Naive thymus-derived CD4-positive, alpha-beta T cell (primary cell): ENCODE measurements at places on chromosomes 6 and 20. TPM values are rescaled to one million over a fixed set of nuclear protein-coding genes. Genes with fewer than 3 reads are reported as not detected.

DNA sequence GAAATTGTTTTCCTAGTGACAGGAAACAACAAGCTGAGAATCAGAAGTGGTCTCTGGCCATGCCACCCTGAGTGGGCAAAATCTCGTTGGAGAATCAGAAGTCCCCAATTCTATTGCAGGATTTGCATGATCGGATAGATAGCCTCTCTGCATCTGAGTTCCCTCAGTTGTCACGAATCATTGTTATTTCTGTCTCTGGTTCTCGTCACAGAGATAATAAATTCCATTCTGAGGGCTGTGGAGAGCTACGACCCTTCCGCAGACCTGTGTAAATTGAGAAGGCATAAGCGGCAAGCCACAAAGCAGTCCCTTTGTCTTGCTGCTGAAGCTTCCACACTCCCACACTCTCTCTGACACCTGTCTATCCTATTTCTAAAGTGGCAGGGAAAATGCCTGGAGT is 102.4 kb upstream of the CNR1 start:
- H3K4me1 ChIP-seq = no peaks in the 10 kb centered on the region
- H3K27me3 ChIP-seq = no peaks in the 10 kb centered on the region
- H3K27ac ChIP-seq = no peak overlapping the region
- H3K4me3 ChIP-seq = no peak overlapping the region
- DNase-seq = no peak
- H3K36me3 ChIP-seq = no peaks in the 10 kb centered on the region

DNA sequence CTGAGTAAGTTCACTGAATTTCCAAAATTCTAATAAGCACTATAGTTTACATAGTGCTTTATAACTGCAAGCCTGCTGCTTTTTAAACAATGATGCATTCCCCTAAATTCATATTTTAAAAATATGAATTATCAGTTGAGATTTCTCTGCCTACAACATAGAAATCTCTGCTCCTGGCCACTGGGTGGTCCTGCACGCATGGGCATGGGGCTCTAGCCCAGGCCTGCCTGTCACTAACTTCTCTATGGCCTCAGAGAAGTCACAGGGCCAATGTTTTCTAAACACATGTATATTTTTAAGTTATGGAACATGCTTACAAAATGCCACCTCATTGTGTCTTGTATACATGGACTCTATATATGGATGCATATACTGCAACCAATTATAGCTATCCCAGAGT is 211.0 kb downstream of the FOXC1 start:
- DNase-seq = no peak
- no peak overlapping the region for H3K4me3 ChIP-seq
- no peaks in the 10 kb centered on the region for H3K4me1 ChIP-seq
- no peak overlapping the region for H3K27ac ChIP-seq
- no peaks in the 10 kb centered on the region for H3K27me3 ChIP-seq
- no peaks in the 10 kb centered on the region for H3K36me3 ChIP-seq

DNA sequence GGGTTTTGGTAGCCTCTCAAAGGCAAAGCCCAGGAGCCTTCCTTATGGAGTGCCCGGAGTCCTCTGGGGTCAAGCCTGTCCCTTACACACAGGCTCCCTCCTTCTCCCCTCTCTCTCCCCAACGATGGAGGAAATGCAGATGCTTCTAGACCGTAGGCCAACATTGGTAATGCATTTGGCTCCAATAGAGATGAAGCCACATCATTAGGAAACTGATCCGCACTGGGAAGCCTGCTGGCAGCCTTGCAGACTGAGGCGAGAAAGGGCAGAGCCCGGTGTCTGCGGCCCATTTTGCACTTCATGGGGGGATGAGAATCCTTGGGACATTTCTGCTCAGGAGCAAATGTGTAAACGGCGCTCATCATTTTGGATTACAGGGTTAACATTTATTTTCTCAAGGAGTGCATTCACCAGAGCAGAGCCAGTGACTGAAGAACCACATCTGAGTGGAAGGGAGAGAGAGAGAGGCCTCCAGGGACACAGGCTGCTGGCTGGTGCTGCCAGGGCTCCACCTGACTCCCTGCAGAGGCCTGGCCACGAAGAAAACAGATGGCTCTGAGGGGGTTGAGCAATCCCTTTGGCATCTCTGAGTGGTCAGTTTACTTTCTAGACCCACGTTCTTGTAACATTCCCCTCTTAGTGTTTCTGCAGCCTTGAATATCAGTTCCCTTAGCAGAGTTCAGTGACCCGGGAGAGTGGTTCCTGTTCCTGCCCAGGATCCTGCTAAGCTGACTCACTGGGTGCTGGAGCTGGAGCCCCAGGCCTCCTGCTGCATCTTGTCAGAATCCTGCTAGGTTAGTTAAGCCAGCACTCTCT is 4.4 kb upstream of the CST3 start:
- no peaks in the 10 kb centered on the region for H3K27me3 ChIP-seq
- no peaks in the 10 kb centered on the region for H3K36me3 ChIP-seq
- H3K27ac ChIP-seq = no peak overlapping the region
- H3K4me1 ChIP-seq = no peaks in the 10 kb centered on the region
- no peak for DNase-seq
- no peak overlapping the region for H3K4me3 ChIP-seq

DNA sequence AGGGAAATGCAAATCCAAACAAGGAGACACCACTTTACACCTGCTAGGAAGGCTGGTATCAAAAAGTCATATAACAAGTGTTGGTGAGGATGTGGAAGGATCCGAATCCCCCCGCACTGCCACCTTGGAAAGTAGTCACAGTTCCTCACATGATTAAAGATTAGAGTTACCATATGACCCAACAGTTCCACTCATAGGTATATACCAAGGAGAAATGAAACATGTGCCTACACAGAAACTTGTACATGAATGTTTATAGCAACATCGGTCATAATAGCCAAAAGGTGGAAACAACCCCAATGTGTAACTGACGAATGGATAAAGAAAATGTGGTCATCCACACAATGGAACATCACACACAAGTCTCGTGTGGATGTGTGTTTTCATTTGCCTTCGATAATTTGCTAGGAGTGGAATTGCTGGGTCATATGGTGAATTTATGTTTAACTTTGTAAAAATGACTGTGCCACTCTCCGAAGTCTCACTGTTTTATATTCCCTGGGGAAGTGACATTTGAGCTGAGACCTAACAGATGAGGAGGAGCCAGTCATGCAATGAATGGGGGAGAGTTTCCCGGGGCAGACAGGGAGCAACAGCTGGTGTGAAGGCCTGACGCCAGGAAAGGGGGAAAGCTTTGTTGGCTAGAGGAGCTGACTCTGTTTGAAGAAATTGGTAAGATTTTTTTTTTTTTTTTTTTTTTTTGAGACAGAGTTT is 125.9 kb upstream of the MLN start:
- H3K27ac ChIP-seq = no peak overlapping the region
- H3K4me1 ChIP-seq = no peaks in the 10 kb centered on the region
- H3K4me3 ChIP-seq = no peak overlapping the region
- H3K36me3 ChIP-seq = no peaks in the 10 kb centered on the region
- H3K27me3 ChIP-seq = no peaks in the 10 kb centered on the region

GRCh38 chr6:40251637-40252300 is 317.5 kb upstream of the MOCS1 start:
- H3K27me3 ChIP-seq = no peaks in the 10 kb centered on the region
- DNase-seq = no peak
- H3K27ac ChIP-seq = no peak overlapping the region

- H3K27me3 ChIP-seq = no peaks in the 10 kb centered on the region
- no peak overlapping the region for H3K4me3 ChIP-seq
- no peaks in the 10 kb centered on the region for H3K4me1 ChIP-seq
- peaks cover 65% of the 10 kb centered on the region for H3K36me3 ChIP-seq
- no peak overlapping the region for H3K27ac ChIP-seq
- DNase-seq = no peak
Observed at GRCh38 chr20:45842169-45842812, 8.7 kb downstream of the SNX21 start.

Gene SYCP2L
- total RNA-seq = 0.20 TPM

Gene C6orf89
- total RNA-seq = 48.2 and 49.4 TPM in 2 replicates

Gene GHRH
- not detected in 2 replicates for total RNA-seq
